CD4-positive, alpha-beta T cell treated with Interleukin-6 at 100 ng/mL for 8 hours (primary cell): ENCODE measurements at places on chromosomes 16 and 17.

DNA sequence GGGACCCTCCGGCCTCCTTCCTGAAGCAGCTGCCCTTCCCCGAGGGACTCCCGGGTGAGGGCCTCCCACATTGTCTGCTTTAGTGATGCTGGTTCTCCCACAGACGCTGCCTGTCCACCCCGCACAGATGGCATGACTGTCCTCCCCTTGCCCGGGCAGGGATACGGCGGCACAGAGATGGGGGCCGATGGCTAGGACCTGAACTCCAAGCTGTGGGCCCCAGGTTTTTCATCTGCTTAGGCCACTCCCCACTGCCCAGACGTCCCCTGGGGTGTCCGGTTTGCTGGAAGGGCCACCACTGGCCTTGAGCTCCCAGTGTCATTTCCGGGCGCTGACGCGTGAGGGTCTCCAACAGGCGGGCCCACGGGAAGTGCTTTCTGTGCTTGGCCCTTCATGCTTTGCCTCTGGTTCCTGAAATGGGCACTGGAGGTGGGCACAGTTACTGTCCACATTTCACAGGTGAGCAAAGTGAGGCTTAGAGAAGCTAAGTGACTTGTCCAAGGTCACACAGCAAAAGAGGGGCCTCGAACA is 87.4 kb upstream of the CBX4 start:
- no peak for DNase-seq

DNA sequence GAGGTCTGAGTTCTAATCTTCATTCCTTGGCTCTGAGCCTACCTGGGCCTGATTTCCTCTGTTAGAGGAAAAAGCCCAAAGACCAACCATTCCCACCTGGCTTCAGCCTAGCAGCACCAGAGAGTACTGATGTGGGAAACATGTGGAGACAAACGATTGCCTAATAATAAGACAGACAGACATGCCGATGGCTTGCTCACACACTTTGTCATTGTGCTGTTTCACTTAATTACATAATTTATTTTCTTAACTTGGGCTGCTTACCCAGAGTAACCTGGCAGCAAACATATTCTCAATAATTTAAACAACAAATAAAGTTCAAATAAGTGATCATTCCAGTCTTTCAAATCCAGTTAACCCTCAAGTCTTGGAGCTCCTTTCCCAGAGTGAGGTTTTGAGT is 83.4 kb downstream of the MAF start:
- DNase-seq, result no peak

DNA sequence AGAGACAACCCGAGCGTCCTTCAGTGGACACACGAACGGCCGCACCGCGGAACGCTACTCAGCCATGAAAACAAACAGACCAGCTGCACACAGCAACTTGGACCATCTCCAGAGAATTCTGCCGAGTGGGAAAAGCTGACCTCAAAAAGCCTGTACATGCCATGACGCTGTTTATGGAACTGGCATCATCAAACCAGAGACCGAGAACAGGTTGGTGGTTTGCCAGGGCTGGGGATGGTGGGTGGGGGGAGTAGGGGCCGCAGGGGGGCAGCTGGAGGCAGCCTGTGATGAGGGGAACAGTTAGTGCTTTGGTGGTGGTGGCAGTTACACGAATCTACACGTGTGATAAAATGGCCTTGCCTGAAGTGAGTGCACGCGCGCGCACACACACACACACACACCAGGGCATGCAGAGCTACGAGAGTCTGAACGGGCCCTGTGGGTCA is 169.8 kb downstream of the LAT start:
- DNase-seq, result no peak

- DNase-seq, result no peak
These were observed 103.5 kb downstream of the STX8 start for GRCh38 chr17:9472094-9472493.

DNA sequence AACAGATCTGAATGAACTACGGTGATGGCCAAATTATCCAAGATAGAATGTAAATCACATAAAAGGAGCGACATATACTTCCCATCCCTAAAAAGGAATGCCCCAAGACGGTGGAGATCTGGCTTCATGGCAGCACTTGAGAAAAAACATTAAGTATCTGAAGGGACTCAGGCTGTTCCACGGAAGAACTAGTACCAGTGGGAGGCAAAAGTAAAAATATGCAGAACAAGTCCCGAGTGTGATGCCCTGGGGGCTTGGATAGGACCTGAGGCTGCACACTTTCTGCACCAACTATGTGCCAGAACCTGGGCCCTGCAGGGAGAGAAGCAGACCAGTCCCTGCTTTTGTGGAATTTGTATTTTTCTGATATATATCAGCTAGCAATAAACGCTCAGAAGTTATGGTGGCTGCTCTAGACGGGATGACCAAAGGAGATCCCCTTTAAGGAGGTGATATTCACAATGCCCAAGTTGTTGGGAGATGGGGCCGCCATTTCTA is 539 bp upstream of the CKLF start:
- no peak for DNase-seq

GRCh38 chr16:81035975-81036750 is 521 bp downstream of the ATMIN start:
- no peak for DNase-seq

DNA sequence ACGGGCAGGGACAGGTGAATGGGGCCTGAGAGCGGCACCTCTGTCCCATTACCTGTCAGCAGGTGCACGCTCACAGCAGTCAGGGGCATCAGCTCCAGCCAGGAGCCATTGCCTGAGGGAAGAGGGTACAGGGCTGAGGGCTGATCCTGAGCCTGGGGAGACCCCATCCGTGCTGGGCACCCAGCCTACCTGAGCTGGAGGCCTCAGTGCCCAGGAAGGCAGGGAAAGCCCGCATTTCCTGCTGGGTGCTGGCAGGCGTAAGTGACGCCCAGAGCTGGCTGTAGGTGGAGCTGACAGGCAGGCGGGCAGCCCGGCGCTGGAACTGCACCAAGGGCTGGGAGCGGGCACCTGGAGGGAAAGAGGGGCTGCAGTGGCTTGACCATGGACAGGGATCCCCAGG is 7.4 kb downstream of the FAM171A2 start:
- no peak for DNase-seq

DNA sequence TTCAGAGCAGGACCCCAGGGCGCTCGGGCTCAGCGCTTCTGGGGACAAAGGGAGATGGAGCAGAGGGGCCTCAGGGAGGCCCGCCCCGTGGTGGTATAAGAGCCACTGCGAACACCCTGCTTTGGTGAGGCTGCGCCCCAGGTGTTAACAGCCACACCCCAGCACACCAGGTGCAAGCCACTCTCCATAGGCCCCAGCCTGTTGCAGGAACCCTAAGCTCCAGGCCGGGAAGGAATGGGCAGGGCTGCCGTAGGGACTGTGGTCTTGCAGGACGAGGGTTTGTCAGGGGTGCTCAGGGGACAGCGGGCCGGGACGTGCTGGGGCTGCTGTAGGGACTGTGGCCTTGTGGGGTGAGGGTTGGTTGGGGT is 17.0 kb upstream of the SSTR5 start:
- no peak for DNase-seq

DNA sequence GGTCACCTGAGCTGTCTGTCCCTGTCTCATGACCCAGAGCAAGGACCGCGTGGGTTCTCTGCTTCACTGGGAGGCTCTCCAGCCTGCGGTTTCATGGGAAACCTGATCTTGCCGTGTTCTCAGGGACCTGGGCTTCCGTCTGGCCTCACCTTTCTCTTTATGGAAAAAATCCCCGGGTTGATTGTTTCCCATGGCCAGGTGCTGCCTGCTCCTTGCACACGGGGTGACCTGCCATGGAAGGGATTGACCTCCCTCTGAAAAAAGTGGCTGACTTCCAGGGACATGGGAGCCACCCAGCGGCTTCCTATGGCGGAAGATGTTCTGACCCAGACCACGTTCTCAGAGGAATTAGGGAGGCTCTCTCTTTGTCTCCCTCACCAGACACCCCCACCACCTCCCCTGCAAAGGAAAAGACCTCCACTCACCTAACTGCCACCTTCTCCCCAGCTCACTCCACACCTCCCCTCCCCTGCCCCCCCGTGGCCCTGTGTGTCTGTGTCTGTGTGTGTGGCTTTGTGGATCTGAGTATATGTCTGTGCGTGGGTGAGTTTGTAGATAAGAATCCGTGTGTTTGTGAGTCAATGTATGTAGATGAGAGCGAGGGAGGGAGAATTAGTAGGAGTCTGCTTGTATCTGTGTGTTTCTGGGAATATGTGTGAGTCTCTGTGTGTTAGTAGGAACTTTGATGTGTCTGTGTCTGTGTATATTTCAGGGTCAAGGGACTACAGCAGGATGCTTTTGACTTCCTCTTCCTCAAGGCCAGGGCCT is 154.6 kb downstream of the NTN1 start:
- DNase-seq, result no peak

DNA sequence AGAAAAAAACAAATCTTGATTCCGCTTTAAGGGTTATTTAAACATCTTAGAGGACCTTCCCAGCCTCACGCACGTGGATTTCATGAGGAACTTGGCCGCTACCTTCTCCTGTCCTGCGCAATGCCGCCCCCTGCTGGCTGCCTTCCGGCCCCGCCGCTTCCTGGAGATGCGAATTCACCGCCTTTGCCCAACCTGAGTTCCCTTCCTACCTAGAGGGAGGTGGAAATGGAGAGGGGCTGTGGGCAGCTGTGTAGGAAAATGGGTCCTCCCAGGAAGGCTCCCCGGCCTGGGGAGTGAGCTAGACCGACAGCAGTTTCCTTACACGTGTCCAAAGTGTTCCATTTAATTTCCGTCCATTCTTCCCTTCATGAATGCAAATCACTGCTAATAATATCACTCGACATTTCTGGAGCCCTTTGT is 1.0 kb upstream of the ABCC12 start:
- DNase-seq, result peak; percentile 69

GRCh38 chr16:28986046-28986445 is 1.2 kb downstream of the LAT start:
- DNase-seq, result no peak

- DNase-seq, result peak; percentile 83
These were observed at the start of gene MAP2K6 for GRCh38 chr17:69414408-69415274. Gene MAP2K6, plus strand, starts transcription at chr17:69414697. Its CDS starts 288 bp downstream, at chr17:69414985.

GRCh38 chr16:23575834-23576233 is 18.3 kb downstream of the UBFD1 start:
- DNase-seq, result no peak

DNA sequence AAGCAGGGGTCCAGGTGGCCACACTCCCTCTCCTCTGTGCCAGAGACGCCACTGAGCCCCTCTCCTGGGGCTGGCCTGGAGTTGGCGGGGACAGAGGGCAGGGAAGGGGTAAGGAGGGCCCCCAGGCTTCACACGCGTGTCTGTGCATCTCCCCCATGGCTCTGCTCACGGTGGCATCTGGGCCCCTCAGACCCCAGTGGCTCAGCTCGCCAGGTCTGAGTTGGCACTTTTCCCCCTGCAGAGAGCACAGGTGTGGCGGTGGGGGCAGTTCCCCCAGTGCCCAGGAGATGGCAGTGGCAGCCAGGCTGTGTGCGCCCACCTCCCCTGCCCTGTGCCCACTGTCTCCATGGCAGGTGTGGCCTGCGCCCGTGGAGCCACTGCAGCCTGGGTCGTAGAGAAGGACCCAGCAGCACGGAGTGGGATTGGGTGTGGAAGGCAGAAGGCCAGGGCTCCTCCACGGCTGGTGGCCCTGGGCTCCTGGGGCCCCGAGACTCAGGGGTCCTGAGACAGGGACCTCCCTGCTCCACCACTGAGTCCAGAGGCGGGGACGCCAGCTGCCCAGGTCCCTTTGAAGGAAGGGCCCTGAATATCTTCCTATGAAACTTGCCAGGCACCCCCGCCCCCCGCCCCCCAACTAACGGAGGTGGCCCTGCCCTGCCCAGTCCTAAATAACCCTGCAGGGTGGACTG is 4.3 kb upstream of the APRT start:
- DNase-seq, result peak; percentile 36
